Activated CD4-positive, alpha-beta T cell treated with anti-CD3 and anti-CD28 coated beads, Interleukin-2, amount 50 U/mL, for 24 hours (primary cell): ENCODE measurements at places on chromosomes 13 and 19.

- no peak for DNase-seq
Measured at GRCh38 chr13:56352901-56353300, 787.8 kb upstream of the PRR20A start.

- no peak for DNase-seq
Measured at GRCh38 chr19:18478545-18479311, 40.8 kb upstream of the ISYNA1 start.

- DNase-seq = no peak
Measured at GRCh38 chr13:35489050-35489449, 12.6 kb upstream of the MAB21L1 start.

DNA sequence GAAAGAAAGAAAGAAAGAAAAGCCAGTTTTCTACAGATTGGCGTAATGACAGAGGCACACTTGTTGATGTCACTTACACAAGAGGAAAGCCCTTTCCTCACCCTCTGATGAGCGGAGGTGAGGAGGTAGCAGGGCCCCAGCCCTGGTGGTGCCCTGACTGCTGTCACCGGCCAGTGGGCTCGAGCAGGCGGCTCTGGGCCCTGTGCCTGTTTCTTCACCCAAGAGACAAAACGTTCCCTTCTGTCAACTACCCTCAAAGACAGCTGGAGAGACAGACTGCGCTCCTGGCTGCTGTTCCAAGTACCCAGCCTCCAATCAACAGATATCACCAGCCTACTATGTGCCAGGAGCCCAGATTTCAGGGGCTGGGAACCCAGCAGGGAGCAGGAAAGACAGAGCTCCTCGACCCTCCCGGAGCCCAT lies 10.1 kb downstream of the EPS15L1 start:
- no peak for DNase-seq

DNA sequence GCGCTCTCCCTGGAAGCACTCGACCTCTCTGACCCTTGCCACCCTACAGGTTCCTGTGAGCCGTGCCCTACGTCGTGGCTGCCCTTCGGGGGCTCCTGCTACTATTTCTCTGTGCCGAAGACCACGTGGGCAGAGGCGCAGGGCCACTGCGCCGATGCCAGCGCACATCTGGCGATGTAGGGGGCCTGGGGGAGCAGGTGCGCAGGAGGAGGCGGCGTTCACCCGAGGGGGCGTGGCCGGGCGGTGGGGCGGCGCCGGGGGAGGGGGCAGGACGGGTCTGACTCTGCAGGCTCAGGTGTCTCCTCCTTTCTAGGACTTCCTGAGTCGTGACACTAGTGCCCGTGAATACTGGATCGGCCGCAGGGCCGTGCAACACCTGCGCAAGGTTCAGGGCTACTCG lies 26.4 kb downstream of the CLEC4M start:
- DNase-seq = no peak

DNA sequence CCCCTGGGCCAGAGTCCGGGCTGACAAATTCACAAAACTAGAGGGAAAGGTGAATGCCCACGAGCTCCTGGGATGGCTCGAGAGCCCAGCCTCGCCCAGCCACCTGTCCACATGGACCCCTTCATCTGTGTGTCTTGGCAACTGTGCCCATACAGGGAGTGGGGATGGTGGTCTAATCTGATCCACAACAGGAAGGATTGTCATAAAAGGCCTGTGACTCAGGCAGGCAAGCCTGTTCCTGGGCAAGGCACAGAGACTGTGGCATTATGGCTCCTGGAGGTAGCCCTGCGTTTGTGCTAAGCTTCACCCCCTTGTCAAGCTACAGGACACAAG lies 20.0 kb downstream of the CAPS start:
- DNase-seq = no peak

DNA sequence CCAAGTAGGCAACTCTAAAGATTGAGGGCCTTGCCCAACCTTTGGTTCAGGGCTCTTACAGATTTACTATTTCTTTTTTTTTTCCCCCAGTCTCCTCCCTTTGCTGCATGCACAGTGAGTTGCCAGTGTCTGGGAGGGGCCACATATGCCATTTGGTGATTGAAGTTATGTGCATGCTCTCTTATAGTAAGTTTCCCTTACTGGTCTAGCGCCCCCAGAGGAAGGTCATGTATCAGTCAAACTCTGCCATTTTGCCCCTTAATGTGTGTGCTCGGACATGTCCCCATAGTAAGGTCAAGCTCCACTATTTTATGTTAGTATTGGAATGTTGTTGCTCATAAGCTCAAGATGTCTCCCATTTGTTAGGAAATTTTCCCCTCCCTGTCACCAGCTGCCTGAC lies 1138.0 kb upstream of the SLC10A2 start:
- DNase-seq = no peak

DNA sequence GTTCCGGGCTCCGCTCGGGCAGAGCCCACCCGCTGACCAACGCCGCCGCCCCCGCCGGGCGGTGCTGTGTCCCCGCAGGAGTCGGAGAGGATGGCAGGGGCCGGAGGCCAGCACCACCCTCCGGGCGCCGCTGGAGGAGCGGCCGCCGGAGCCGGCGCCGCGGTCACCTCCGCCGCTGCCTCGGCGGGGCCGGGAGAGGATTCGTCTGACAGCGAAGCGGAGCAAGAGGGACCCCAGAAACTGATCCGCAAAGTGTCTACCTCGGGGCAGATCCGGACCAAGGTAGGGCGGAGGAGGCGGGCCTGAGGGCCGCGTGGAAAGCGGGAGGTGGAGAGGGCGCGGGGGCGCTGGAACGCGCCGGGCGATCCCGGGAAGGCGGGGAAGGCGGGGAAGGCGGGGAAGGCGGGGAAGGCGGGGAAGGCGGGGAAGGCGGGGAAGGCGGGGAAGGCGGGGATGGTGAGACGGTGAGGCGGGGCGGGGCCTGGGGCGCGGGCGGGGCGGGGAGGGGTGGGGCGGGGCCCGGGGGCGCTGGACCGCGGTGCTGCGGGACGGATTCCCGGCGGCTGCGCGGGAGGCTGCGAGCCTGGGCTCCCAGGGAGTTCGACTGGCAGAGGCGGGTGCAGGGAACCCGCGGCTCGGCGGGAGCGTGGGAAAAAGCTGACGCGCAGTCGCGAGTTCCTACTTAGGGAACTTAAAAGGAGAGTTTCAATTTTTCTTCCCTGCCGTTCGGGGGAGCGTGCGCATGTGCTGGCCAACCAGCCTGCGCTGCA lies 421 bp downstream of the DGKH start:
- DNase-seq = peak; percentile 34

- no peak for DNase-seq
Measured at GRCh38 chr13:31069808-31070534, 91.7 kb downstream of the HSPH1 start.

- no peak for DNase-seq
Measured at GRCh38 chr13:78599645-78600279, 3.6 kb downstream of the POU4F1 start.

DNA sequence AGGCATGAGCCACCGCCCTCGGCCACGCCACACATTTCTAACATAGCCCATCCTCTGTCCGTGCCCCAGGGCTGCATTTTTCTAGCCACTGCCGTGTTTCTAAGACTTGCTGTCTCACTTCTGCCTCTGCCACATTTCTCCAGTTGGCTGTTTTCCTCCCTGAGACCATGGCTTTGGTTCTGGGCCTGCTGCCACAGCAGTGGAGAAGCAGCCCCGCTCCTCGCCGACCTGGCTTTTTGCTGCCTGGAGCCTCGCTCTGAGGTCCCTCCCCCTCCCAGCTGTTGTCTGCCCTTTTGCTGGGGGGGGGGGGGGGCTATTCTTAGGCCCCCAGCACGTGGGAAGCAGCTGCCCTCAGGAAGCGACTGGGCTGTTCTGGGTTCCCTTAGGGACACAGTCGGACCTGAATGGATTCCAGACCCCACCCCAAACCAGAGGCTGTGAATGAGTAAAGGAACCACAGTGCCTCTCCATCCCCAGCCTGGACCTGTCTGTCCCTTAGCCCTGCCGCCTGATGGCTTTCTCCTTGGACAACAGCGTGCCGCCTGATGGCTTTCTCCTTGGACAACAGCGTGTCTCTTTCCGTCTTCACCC lies 3.3 kb downstream of the GYS1 start:
- DNase-seq = no peak

DNA sequence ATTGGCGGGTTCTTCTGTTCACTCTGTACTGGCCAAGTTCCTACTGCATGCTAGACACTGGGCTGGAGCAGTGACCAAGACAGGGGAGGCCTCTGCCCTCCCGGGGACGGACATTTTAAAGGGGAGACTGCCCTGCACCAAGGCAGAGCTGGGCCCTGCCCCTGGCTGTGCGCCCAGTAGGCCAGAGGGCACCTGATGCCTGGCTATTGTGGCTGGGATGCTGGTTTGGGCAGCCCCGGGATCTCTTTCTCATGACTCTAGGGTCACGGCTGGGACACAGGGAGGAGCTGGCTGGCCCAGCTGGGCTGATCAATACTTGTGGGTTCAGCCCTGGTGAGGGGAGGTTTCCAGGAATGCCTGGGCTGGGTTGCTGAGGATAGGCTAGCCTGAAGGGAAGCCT lies 17.7 kb downstream of the LIPE start:
- no peak for DNase-seq

DNA sequence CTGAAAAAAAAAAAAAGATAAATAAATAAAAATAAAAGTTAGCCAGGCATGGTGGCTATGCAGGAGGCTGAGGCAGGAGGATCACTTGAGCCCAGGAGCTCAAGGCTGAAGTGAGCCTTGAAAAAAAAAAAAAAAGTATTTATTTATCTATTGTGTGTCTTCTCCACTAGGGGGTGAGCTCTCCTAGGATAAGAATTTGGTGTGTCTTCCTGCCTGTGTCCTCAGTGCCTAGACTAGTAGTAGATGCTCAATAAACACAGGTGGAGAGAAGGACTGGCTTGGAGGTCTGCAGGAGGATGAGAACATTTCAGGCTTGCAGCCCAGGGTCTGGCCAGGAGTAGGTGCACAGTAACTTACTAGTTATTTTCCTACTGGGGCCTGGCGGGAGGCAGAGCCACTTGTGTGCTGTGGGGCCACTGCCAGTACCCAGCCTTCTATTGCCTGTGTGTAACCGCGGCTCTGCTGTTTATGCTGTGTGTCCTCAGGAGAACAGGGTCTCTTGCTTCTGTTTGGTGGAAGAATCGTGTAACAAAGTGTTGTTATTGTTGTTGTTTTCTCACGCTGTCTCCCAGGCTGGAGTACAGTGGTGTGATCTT lies 5.4 kb downstream of the LMTK3 start:
- DNase-seq = no peak

DNA sequence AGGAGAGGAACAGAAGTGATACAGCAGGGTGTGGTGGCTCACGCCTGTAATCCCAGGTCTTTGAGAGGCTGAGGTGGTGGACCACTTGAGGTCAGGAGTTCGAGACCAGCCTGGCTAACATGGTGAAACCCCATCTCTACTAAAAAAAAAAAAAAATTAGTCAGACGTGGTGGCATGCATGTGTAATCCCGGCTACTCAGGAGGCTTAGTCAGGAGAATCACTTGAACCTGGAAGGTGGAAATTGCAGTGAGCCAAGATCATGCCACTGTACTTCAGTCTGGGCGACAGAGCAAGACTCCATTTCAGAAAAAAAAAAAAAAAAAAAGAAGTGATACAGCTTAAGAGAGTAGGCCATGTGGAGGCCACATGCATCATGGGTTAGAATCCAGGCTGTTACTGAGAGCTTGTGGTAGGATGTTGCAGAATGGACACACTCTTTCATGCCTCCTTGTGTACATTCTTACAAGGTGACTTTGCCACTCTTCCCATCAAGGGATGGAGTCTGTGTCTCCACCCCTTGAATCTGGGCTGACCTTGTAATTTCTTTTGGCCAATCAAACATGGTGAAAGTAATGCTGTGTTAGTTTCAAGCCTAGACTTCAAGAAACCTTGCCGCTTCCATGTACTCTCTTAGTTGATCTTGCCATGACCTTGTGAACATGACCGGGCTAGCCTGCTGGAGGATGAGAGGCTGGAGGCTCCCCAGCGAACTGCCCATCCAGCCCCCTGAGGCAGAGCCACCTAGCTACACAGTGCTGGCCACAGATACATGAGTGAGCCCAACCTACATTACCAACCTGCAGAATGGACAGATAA lies 12.3 kb downstream of the FAM187B start:
- DNase-seq = no peak

DNA sequence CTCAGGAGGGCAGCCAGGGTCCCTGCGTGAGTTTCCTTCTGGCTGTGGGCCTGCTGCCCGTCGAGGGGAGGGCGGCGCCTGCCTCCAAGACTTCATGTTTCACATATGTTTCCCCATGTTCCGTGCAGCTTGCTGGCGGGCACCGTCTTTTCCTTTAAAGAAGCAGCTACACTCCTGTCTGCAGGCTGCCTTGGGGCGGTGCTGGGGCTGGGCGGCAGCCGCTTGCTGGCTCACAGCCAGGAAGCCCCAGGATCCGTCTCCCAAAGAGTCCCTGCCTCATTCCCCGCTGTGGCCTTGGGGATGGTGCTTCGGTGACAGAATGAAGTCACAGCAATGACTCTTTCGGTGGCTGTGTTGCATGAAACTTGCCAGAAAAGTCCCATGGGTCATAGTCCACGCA lies 24.9 kb downstream of the PIAS4 start:
- no peak for DNase-seq

GRCh38 chr19:38942471-38943181 lies 11.9 kb downstream of the MRPS12 start:
- no peak for DNase-seq

GRCh38 chr19:40578442-40578908 lies 1.8 kb downstream of the SHKBP1 start:
- DNase-seq = no peak

DNA sequence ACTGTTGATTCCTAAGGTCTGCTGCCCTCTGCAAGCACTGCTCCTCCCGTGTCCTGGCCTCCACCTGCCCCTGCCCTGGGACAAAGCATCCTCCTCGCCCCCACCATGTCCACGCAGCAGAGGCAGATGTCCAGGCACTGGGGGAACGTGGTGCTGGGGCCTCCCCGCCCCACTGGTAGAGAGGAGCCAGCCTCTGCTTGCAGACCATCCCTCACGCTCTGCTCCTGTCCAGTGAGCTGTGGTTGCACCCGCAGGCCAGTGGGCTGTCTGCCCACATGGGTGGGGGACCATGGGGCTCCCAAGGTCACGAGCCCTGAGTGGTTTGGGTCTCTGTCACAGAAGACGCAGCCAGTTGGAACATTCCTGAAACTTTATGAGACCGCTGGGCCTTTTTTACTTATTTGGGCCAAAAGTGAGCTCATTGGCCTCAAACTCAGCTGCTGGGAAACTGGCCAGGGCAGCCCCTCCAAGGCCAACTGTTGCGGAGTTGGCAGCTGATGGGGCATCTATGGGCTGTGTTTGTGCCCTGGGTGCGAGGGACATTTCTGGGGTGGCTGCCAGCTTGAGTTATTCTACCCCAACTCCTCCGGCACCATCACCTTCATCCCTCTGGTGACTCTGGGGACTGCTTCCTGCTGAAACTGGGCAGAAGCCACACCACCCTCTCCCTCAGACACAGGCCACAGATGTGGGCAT lies 64.8 kb upstream of the F7 start:
- DNase-seq = no peak

GRCh38 chr13:83884141-83884540 lies 1.9 kb upstream of the SLITRK1 start:
- DNase-seq = no peak

DNA sequence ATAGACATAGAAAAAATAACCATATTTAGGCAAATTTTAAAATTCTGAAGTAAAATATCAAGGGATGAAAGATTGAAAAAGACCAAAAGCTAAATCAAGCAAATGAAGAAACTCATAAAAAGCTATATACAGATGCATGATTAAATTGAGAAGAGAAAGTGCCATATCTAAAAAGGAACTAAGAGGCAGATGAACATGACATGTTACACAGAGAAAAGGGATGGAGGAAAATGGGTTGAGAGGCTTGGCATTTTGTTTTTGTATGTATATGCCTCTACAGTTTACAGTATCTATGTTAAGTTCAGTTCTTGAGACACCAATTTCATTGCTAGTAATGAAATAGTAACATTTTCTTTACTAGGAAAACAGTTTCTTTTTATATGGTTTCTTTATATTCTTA lies 1507.4 kb upstream of the SPRY2 start:
- DNase-seq = no peak

- DNase-seq = no peak
Measured at GRCh38 chr13:27053210-27053884, 118.3 kb downstream of the USP12 start.
